Vagina (tissue), 2 donors: ENCODE measurements at places on chromosomes 7 and 10. TPM values are rescaled to one million over a fixed set of nuclear protein-coding genes. Genes with fewer than 3 reads are reported as not detected.

NUTM2E gene
- total RNA-seq: not detected

TMEM196 gene
- total RNA-seq: not detected

DNA sequence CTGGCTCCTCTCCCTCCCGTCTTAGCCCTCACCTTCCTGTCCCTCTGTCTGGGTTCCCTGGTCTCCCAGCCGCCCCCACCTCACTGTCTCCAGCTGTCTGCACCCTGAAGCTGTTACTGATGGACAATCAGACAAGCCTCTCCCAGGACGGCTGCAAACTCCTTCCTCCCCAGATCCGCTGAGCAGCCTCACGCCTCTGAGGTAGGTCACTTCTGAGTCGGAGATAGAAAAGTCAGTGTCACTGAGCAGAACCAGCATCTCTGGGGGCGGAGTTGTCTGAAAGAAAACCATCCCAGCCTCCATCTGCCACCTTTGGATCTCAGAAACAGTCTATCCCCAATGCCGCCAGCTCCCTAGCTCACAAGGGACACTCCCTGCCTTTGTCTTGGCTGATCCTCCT is 27.4 kb downstream of the FAM241B start:
- no peak overlapping the region for H3K27ac ChIP-seq
- H3K27me3 ChIP-seq: no peaks in the 10 kb centered on the region
- no peaks in the 10 kb centered on the region for H3K4me1 ChIP-seq
- no peaks in the 10 kb centered on the region for H3K36me3 ChIP-seq
- DNase-seq: no peak

DNA sequence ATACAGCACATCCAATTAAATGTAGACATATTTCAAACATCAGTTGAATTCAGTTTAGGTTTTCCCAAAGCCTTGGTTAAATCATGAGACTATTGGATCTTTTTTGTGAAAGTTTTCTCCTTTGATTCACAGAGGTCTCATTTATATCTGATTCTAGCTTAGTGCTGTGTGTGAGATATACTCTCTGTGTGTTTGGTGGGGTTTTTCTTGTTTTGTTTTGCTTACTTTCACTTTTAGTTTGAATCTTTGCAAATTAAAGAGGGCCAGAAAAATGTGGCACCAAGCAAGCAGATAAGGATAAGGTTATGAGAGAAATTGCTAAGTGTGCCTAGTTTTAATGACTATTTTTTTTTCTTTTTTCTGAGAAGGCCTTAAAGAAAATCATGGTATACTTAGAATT is 12.6 kb upstream of the OR6B1 start:
- H3K27ac ChIP-seq: no peak overlapping the region
- no peaks in the 10 kb centered on the region for H3K4me1 ChIP-seq
- H3K4me3 ChIP-seq: no peak overlapping the region
- DNase-seq: no peak

DNA sequence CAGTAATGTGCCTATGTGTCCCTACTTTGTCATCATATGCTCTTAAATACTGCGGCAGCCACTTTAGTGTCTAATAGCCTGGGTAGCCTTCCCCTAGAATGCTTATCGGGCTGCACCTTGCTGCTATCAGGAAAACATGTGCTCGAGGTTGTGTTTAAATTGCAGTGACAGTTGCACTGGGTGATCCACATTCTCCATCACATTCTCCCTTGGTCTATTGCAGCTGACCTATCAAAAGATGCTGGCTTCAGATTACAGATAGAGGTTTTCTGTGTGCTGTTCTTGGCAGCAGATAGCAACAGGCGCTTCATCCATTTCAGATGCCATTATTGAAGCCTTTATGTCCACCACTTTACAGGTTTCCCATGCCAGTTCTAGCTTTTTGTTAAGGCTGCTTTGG is 130.1 kb upstream of the MDFIC start:
- H3K27me3 ChIP-seq: no peaks in the 10 kb centered on the region
- no peak overlapping the region for H3K27ac ChIP-seq
- no peaks in the 10 kb centered on the region for H3K36me3 ChIP-seq
- H3K4me3 ChIP-seq: no peak overlapping the region
- DNase-seq: no peak
- H3K4me1 ChIP-seq: no peaks in the 10 kb centered on the region

DNA sequence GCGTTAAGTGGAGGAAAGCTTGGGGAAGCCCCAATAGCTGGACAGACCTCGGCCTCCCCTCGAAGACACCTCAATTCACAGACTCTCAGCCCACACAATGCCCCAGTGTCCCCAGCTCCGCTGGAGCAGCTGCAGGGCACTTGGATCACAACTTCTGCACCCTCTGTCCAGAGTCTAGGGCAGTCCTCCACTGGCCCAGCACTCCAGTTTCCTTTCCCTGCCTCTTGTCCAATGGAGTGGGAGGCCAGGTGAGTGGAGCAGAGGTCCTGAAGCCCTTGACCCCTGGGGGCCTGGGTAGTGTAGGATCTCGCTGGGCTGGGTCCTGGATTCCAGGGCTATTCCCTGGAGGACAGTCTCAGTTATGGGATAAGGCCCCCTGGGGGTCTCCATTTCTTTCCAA is 11.9 kb downstream of the SFRP5 start:
- no peaks in the 10 kb centered on the region for H3K36me3 ChIP-seq
- DNase-seq: no peak
- no peak overlapping the region for H3K4me3 ChIP-seq
- no peaks in the 10 kb centered on the region for H3K27me3 ChIP-seq

GRCh38 chr7:42549866-42550485 is 313.0 kb upstream of the GLI3 start:
- H3K27ac ChIP-seq: no peak overlapping the region
- H3K36me3 ChIP-seq: no peaks in the 10 kb centered on the region
- peaks cover 21% of the 10 kb centered on the region for H3K4me1 ChIP-seq
- H3K4me3 ChIP-seq: no peak overlapping the region
